ENCODE measurements at places on chromosomes 1 and 21.

DNA sequence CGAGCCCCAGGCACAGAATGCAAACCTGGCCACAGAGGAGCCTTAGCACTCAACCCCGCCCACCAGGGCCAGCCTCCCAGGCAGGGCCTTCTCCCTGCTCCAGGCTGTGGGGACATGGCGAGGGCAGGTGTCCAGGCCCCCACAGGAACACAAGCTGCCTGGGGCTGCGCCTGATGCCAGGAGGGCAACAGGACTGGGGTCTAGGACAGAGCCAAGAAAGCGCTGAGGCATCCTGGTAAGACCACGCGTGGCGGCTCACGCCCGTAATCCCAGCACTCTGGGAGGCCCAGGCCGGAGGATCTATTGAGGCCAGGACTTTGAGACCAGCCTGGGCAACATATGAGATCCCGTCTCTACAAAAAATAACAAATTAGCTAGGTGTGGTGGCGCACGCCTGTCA, 59.1 kb downstream of the MEGF6 start:
- DNase-seq = no peak

GRCh38 chr1:39675220-39675619, 3.3 kb upstream of the NT5C1A start:
- DNase-seq = no peak

GRCh38 chr1:59976194-59977074, 49.9 kb upstream of the CYP2J2 start:
- DNase-seq = peak; percentile 41

GRCh38 chr1:27648602-27649305, 13.8 kb upstream of the FGR start:
- no peak for DNase-seq

DNA sequence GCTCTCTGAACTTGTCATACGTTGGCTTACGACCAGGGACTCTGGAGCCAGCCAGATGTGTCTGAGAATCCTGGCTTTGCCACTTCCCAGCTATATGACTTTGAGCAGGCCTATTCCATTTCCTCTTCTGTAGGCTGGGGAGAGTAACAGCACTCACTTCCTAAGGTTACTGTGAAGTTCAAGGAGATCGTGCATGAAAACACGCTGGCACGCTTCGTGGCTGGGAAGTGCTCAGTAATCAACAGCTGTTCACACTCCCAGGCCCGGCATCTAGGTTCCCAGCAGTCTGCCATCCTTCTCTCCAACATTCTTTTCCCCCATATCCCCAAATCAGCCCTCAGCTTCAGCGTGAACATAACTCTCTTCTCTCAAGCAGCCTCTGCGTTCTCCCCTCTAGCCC, 2.0 kb downstream of the ASCL5 start:
- no peak for DNase-seq

- DNase-seq = no peak
Observed at GRCh38 chr1:28046716-28047115, 41.7 kb downstream of the EYA3 start.

DNA sequence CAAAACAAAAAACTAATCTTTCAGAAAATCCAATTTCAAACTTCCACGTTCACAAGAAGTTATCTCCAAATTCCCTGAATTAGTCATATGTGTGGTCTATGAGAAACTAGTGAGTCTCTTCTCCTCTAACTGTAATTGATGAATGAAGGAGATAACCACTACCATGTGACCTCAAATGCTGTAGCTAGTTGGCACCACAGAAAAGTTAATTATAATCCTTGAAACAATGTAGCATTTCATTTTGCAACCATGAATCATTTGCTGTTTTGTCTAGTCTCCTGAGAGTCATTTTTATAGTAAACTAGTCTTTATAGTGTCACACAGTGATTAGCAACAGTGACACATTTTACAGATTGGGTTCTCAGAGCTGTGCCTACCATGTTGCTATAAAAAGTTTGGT, 287.5 kb downstream of the LRRIQ3 start:
- no peak for DNase-seq

- DNase-seq = no peak
Observed at GRCh38 chr1:4584449-4584848, 70.0 kb upstream of the AJAP1 start.

Measured in NCI-H1092 (cell line).